ENCODE measurements at places on chromosomes 11 and 22.

GRCh38 chr11:65382033-65382803, at the start of gene SLC25A45:
SLC25A45 (minus strand) TSS chr11:65382646; CDS start chr11:65381951, 695 bp downstream.
- peak; percentile 100 for DNase-seq

GRCh38 chr11:134471716-134472455, 59.8 kb upstream of the B3GAT1 start:
- DNase-seq = no peak

- DNase-seq = peak; percentile 15
Observed at GRCh38 chr22:19103880-19104821, 18.1 kb downstream of the DGCR2 start.

DNA sequence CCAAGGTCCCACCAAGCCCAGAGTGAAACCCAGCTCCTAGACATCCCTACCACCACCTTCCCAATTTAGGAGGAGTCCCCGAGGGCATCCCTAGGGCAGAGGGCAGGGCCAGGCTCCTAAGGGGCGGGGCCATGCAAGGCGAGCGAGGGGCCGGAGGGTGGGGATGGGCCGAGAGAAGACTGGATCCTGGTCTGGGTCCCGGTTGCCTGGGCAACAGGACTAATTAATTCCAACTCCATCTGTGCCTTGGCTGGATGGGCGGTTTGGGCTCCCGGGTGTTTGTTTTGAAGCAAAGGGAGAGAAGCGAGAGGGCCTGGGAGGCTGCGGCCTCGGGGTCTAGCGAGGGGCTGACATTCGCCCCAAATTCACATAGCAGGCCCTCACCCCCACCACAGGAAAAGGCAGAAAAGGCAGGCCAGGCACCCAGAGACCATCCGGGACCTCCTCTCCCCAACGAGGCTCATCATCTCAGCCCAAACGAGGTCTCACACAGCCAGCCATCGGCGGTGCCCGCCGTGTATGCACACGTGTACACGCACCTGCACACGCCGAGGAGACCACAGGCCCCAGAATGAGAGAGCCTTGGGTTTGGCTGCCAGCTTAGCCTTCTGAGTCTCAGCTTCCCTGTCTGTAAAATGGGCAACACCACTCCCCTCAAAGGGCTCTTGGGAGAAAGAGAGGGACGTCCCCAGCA, 23.9 kb downstream of the ELFN2 start:
- DNase-seq = no peak

DNA sequence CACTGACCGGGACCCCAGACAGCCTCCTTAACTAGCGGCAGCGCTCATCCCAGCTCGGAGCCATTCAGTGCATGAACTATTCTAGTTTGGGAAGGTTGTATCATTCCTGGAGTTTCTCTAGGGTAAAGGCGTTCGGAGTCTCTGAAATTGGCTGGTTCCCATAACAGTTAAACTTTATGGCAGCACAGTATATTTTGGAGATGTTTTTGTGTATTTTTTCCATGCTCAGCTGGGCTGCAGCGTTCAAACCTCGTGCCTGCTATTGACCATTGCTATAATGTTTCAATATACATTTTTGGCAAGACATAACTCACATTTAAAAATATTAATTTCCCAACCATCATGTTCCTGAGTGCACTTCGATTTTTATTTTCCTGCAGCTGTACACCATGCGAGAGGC, 169.7 kb downstream of the ST3GAL4 start:
- DNase-seq = no peak

- DNase-seq = no peak
Observed at GRCh38 chr11:47593934-47594855, at the start of gene C1QTNF4. C1QTNF4 (minus strand) TSS chr11:47594411; CDS start chr11:47590810, 3,601 bp downstream.

- DNase-seq = no peak
Observed at GRCh38 chr11:69173331-69173730, 17.6 kb downstream of the SMIM38 start.

- DNase-seq = no peak
Observed at GRCh38 chr22:48651981-48652538, 1175.6 kb downstream of the BRD1 start.

DNA sequence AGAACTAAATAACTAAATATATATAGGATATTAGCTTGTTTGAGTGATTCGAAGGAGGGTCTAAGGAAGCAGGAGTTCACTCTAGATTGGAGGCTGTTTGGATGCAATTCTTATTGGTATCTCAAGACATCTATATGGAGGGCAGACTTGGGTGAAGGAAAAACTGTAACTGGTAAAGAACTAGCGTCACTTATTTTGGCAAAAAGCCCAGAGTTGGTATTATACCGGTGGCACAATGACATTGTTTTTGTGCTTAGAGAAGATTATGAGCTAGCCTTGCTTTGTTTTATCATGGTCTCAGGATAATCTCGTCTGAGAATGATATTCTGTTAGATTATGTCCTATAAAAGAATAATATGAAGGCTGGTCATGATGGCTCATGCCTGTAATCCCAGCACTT, 6.0 kb upstream of the SLC35F2 start:
- no peak for DNase-seq

- DNase-seq = peak; percentile 77
Observed at GRCh38 chr11:6523253-6523652, 26.2 kb downstream of the DNHD1 start.

DNA sequence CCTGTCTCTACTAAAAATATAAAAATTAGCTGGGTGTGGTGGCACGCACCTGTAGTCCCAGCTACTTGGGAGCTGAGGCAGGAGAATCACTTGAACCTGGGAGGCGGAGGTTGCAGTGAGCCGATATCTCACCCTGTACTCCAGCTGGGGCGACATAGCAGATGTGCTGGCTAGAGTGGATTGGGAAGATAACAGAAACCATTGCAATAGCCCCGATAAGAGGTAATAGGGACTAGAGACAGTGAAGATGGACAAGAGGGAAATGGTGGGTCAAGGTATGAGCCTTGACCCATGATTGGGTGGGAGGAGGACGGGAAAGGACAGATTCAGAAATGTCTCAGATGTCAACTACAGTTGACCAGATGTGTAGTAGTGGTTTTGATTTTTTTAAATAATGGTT, 6.1 kb downstream of the SWAP70 start:
- no peak for DNase-seq

DNA sequence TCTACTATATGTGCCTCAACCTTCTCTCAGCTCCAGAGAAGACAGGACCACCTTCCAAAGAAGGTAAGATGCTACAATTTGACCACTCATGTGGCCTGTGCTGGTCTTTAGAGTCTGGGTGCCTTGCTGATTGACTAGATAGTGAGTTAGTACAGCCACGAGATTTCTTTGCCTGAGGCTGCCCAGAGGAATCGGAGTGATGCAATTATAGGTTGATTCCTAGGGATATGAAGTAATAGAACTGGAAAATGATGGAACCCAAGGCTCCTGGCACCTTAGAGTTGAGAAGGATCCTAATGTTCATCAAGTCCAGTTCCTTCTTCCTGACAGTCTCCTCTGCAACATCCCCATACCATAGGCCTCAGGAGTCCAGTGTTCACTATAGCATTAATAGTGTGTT, 46.5 kb upstream of the CCDC134 start:
- no peak for DNase-seq
